Spleen (tissue), 13 donors: ENCODE measurements at places on chromosomes 5 and 9. TPM values are rescaled to one million over a fixed set of nuclear protein-coding genes. Genes with fewer than 3 reads are reported as not detected.
A peak's percentile ranks its signal among the peaks of the same experiment; 100 is the strongest.

CAMK4 gene
- 13.5 TPM for total RNA-seq

FGF10 gene
- total RNA-seq, result not detected

SOHLH1 gene
- total RNA-seq, result not detected

PDE6A gene
- not detected for total RNA-seq

SMARCA2 gene
- total RNA-seq, result 194 TPM

STK32A gene
- 1.7 TPM for total RNA-seq

TMEM245 gene
- total RNA-seq, result 60.5 TPM

LRRC19 gene
- total RNA-seq, result not detected

SPAAR gene
- total RNA-seq, result 1.8 TPM

PCDHGB5 gene
- 7.2 TPM for total RNA-seq

PCDHA12 gene
- total RNA-seq, result not detected

FGF18 gene
- total RNA-seq, result 0.33 TPM

- DNase-seq, result no peak
Observed at GRCh38 chr5:124262470-124262869, 484.0 kb downstream of the ZNF608 start.

- peak; percentile 30 for DNase-seq
Observed at GRCh38 chr9:25716220-25716872, 38.1 kb upstream of the TUSC1 start.

DNA sequence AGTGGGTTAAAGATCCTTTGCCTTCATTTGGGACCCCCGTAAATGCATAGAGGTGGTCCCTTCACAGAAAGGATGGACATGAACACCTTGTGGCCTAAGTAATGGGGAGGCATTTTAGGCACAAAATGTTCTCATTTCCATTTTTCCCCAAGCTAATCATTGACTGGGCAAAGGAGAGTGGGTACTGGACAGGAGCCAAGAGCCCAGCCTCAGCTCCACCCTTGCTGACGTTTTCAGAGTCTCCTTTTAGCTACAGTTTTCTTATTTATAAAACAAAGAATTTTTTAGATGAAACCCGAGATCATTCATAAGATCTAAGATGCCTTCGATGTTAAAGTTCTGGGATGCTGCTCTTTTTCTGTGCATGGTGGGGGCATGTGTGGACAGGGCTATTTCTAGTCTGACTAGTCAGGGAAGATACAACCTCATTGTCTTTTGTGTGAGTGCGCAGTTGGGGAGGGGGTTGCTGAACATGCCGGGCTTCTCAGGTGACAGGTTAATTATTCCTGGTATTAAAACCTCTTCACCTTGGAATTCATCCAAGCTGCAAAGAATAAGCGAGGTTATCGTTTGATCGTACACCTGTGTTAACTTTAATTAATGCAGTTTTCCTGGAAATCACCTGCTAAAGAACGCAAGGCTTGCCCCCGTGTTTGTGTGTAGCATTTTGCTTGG lies 48.4 kb downstream of the ADAMTS16 start:
- no peak for DNase-seq

DNA sequence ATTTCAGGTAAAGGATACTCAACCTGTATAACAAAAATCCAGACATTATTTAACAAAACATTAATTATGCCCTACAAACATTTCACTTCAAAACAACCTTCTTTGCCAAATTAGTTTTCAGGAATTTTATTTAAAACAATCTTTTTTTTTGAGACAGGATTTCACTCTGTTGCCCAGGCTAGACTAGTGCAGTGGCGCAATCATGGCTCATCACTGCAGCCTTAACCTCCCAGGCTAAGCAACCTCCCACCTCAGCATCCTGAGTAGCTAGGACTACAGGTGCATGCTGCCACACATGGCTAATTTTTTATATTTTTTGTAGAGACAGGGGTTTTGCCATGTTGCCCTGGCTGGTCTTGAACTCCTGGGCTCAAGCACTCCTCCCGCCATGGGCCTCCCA lies 3.9 kb downstream of the FNIP1 start:
- no peak for DNase-seq

- DNase-seq, result no peak
Observed at GRCh38 chr5:15834596-15835245, 334.7 kb downstream of the FBXL7 start.

- DNase-seq, result no peak
Observed at GRCh38 chr5:124401476-124402143, 344.8 kb downstream of the ZNF608 start.

DNA sequence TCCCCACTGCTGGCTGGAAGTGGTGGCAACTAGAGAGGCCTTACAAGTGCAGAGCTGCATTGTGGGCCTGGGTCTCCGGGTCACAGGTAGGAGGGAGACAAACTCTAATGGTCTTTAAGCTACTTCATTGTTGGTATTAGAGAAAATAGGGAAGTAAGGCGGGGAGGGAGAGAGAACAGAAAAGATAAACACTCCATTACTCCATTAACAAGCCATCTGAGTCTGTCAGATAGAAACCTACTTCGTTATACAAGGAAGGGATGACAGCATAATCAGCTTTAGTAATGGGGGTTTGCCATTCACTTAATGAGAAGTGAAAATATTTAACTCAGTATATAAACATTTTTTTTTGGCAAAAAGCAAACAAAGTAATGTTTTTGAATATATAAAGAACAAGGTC lies 107.4 kb downstream of the TLE1 start:
- no peak for DNase-seq

DNA sequence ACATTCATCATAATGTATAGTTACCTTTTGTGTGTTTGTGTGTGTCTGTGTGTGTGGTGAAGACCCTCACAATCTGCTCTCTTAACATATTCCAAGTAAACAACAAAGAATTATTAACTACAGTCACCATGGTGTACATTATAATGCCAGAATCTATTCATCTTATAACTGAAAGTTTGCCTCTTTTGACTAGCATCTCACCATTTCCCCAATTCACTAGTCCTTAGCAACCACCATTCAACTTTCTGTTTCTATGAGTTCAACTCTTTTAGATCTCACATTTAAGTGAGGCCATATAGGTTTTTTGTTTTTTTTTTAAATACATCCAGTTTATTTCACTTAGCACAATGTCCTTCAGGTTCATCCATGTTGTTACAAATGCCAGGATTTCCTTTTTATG lies 83.6 kb downstream of the SMC2 start:
- DNase-seq, result no peak

DNA sequence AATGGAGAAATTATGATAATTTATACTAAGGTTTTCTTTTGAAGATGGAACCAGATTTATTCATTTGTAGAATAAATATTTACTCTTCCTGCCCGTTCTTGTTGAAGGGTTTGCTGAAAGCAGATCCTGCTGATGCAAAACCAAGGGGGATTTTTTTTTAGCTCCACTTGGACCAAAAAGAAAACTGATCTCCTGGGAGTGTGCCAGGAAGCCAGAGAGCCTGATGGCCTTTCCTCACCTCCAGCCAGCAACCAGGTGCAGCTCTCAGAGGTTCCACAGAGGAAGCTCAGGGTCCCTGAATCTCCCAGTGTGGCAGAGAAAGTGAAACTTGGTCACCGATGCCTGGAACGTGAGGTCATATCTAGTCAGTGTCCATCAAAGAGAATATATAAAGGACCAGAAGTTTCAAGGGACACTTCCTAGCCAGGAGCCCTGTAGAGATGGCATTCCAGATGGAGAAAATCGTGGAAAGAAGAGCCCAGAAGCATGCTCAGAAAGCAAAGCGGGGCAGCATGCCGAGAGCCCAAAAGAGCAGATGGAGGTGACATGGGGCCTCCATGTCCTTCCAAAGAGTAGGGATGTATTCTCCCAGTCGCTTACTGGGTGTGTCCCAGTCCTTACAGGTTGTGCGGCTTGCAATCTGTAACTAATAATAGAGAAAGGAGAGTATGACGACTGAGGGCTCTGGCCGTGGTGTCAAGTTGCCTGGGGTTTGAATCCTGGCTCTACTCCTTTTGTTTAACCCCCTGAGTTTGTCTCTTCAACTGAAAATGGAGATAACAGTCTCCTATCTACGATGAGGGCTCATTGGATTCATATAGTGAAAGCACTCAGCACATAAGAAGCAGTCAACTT lies 12.2 kb downstream of the AFAP1L1 start:
- no peak for DNase-seq

DNA sequence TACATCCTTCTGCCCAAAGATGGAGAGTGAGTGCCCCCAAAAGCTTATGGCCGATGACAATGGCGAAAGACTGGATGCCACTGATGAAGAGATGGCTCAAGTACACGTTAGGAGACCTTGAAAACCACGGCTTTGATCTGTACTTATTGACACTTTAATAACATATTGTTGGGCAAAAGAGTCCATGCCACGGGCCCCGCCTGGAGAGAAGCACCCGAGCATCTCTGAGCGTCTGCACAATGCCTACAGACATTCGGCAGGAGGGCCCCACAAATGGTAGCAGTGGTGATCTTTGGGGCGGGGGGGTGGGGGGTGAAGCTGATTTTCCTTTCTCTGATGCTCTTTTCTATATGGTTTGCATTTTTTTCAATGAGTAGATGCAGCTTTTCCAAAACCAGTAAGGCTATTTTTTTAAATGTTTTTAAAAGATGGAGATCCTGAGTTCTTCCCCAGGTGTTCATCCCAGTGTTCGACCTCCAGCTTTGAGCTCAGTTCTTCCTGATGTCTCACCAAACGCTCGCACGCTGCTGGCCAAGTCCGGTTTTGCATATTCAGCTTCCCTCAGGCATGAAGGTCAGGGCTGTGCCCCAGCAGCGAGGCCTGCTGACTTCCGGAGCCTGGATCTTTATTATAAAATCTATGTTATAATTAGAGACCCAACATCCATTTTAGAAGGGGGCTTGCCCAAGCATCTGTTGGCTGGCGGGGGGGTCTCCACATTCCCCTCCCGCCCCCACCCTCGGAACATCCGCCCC lies 34.3 kb upstream of the BARHL1 start:
- DNase-seq, result no peak

- no peak for DNase-seq
Observed at GRCh38 chr9:28439688-28440087, 866.4 kb upstream of the C9orf72 start.

DNA sequence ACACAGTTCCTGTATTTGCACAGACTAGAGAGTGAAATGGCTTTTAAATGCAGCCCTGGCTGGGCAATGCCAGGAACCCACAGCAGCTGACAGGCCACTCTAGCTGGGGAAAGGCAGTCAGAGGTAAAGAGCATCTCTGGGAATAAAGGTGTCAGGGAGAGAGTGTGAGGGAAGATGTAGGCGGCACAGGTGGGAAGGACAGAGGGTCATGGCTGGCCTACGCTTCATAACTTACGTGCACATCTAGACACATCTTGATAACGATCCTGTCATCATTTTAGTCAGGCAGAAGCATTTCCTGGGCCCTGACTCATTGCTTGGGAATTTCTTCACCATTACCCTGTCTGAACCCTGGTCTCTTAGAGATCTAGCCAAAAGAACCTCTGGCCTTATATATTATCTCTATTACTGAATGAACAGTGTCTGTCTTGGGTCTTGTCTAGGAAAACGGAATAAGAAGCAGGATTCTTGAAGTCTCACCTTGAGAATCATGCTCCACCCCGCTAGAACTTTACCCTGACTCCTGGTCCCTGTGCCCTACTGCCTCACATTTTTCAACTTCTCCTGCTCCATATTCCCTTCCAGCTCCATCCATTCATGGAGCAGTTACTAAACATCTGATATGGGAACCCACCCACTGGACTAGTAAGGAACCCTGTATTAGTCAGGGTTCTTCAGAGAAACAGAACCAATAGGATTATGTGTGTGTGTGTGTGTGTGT lies 106.4 kb upstream of the ELL2 start:
- no peak for DNase-seq

DNA sequence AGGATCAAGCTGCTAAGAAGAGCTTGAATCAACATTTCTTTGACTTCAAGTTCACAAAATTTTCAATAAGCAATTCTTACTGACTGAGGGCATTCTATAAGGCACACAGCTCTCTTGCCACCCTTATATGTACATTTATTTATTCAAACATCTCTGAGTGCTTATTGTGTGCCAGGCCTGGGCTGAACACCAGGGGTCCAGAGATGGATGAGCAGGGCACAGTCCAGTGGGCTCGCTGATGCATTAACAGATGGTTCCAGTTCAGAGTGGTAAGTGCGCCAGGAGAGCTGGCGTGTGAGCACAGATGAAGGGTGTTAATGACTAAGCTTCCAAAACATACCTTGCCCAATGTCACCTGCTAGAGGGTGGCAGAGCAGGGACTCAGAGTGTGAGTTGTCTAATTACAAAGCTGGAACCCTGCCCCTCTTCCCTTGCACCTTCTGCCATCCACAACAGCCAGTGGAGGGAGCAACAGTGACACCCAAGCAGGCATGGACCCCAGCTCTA lies 24.6 kb downstream of the ALG2 start:
- DNase-seq, result no peak

DNA sequence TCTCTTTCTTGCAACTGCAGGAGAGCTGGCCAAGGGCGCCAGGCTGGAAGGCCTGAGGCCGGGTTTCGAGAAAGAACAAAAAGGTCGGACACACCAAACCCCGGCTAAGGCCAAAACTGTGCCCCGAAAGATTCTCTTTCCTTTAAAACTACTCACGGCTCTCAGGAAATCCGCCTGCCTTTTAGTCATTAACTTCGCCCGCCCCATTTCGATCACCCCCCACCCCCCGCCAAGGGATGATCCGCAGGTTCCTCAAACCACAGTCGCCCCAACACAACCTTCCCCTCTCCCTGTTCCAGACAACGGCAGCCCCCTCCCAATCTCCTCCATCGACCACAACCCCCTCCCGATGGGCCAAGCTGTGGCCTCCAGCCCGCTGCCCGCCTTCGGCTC lies 536 bp downstream of the FEM1C start:
- no peak for DNase-seq

GRCh38 chr5:110063640-110064602 lies 374.2 kb downstream of the MAN2A1 start:
- no peak for DNase-seq

- no peak for DNase-seq
Observed at GRCh38 chr5:88734191-88734640, 148.8 kb downstream of the MEF2C start.

- DNase-seq, result no peak
Observed at GRCh38 chr5:74497706-74498105, 142.8 kb downstream of the ENC1 start.

DNA sequence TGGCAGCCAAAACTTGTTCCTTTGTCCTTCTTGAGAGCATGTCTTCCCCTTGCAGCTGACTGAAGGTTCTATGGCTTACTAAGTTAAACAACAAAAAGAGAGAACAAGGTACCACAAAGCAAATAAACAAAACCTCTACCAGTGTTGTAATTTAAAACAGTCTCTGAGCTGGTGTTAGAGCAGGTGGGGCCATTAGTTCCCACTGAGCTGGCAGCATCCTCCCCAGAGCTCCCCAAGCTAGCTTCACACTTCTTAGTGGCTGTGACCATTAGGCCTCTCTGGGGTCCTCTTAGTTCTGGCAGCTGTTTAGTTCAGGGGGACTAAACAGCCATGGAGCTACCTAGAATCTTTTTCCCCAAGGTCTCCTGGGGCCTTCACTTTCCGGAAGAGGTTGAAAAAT lies 128.6 kb upstream of the ELL2 start:
- DNase-seq, result no peak

- DNase-seq, result no peak
Observed at GRCh38 chr5:57715296-57715695, 232.7 kb upstream of the ACTBL2 start.

DNA sequence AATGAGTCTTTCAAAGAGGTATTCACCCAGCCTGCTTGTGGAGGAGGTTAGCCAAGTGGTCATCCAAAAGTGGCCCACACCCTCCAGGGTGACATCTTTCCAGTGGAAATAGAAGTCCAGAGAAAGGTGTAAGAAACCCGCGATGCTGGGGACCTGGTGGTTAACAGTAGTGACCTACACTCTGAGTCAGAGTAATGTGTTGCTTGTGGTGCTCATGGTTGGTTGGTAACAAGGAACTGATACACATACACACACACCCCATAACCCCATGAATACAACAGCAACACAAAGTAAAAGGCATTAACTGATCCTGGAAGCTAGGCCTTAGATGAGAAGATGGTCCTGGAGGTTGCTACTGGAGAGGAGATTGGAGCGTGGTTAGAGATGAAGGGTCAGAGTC lies 26.9 kb downstream of the MRPS30 start:
- no peak for DNase-seq
